Ovary (tissue), 10 donors: ENCODE measurements at places on chromosomes 5 and 9. TPM values are rescaled to one million over a fixed set of nuclear protein-coding genes. Genes with fewer than 3 reads are reported as not detected.

IL5 gene
- total RNA-seq: not detected

GCNT4 gene
- 1.9 TPM for total RNA-seq

- peak; percentile 84 for DNase-seq
Measured at GRCh38 chr9:92140074-92140753, 25.0 kb upstream of the SPTLC1 start.

- no peak for DNase-seq
Measured at GRCh38 chr9:30258094-30258493, 2126.3 kb upstream of the ACO1 start.

- no peak for DNase-seq
Measured at GRCh38 chr5:139051392-139051791, 146.8 kb downstream of the SIL1 start.

CDC20B gene
- 0.37 TPM for total RNA-seq

GRCh38 chr9:112069318-112070169 is 105.6 kb downstream of the SUSD1 start:
- DNase-seq: no peak

GRCh38 chr5:172156541-172156994 is 31.5 kb downstream of the STK10 start:
- DNase-seq: no peak

OSTF1 gene
- total RNA-seq: 21.9 TPM

GRCh38 chr5:146805081-146805480 is 73.5 kb downstream of the PPP2R2B start:
- DNase-seq: no peak

DNA sequence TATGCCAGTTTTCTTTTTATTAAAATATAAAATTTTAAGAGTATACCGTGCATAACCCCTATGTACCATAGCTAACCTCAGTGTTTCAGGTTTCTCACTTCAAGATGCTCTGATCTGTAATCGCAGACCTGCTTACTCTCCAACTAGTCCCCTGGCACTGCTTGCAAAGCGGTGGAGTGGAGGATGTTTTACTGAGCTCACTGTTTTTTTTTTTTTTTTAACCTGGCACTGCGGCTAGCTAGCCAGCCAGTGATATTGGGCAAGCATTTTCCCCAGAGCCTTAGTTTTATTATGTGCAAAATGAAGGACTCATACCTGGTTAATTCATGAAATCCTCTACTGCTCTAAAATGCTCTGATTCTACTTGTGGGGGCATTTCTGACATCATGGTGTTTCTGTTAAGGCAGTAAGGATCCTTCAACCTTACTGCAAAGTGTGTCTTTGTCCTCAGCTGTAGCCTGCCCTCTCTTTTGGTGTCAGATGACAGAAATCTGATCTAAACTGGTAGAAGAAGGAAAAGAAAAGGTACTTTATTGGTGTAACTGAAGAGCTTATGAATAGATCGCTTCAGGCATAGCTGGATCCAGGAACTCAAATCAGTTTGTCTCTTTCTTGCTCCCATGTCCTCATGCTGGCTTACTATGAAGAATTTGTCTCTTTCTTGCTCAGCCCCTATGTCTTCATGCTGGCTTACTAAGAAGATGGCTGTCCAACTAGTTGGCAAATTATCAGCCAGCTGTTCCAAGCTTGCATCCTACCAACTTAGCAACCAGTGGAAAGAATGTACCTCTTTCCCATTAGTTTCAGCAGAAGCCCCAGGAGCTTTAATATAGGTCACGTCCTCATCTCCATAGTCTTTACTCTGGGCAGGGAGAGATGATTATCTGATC is 59.8 kb downstream of the DOCK2 start:
- no peak for DNase-seq

- DNase-seq: no peak
Measured at GRCh38 chr9:2385746-2386145, 235.8 kb upstream of the VLDLR start.

PTGDS gene
- total RNA-seq: 5.8 TPM

DOK3 gene
- total RNA-seq: 1.3 TPM

- no peak for DNase-seq
Measured at GRCh38 chr9:33241298-33241697, 1.3 kb downstream of the SPINK4 start.

- peak; percentile 65 for DNase-seq
Measured at GRCh38 chr5:142012186-142012785, 541 bp downstream of the GNPDA1 start.

NRG2 gene
- total RNA-seq: 28.8 TPM

DNA sequence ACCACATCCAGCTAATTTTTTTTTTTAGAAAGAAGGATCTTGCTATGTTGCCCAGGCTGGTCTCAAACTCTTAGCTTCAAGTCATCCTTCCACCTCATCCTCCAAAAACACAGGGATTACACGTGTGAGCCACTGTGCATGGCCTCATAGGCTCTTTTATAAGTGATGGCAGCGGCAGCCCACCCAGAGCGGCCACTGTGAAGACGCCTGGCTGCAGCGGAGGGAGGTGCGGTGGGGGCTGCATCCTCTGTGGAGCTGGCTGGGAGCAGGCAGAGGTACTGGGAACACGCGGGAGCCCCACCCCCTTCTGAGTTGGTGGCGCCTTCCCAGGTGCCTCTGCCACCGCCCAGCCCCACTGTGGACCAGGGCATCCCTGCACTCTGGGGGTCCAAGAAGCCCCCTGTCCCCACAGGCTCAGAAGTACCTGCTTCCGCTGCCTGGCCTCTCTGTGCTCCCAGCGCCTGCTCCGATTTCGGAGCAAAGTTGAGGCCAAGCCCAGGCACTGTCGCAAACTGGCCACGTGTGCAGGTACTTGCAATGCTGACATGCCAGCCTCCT is 16.9 kb upstream of the ECPAS start:
- DNase-seq: no peak

PIGO gene
- 19.6 TPM for total RNA-seq

IL33 gene
- total RNA-seq: 14.7 TPM
